GM06990 (cell line): ENCODE measurements at places on chromosomes 5 and 9.

GRCh38 chr9:9790216-9790872, 822.5 kb downstream of the PTPRD start:
- peak; percentile 1 for DNase-seq

DNA sequence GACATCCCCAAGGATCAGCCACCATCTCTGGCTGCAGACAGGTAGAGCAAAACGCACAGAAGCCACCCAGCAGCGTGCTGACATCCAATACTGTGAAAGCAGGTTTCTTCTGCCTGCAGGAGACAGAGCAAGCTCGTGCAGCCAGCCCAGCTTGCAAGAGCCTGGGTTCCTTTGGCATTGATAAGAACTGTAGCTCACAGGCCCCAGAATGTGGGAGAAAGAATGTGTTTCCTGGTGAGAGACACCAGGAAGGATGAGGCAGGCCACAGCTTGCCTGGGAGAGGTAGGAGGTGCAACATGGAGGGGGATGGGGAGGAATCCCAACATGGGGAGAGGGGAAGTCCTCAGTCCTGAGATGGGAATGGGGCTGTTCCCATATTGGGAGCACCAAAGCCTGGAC, 34.0 kb upstream of the ARAP3 start:
- DNase-seq = no peak

DNA sequence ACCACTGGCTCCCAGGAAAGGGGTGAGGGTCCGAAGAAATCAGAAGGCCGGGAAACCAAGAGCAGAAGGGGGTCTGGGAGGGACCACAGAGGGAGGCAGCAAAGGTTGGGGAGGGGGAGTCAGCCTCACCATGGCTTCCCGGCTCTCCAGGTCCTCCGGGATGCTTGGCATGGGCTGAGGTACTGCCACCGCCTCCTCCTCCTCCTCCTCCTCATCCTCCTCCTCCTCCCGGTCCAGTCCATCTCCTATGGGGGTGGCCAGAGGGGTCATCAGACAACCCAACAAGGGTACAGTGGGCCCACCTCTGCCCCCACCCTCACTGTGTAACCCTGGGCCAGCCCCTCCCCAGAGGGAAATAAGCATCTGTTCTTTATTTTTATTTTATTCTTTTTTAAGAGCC, 17.5 kb downstream of the GOLGA2 start:
- no peak for DNase-seq

- DNase-seq = no peak
These were observed 10.7 kb upstream of the STK32A start for GRCh38 chr5:147223948-147224791.

GRCh38 chr9:125842242-125842641, 95.1 kb downstream of the PBX3 start:
- DNase-seq = no peak

DNA sequence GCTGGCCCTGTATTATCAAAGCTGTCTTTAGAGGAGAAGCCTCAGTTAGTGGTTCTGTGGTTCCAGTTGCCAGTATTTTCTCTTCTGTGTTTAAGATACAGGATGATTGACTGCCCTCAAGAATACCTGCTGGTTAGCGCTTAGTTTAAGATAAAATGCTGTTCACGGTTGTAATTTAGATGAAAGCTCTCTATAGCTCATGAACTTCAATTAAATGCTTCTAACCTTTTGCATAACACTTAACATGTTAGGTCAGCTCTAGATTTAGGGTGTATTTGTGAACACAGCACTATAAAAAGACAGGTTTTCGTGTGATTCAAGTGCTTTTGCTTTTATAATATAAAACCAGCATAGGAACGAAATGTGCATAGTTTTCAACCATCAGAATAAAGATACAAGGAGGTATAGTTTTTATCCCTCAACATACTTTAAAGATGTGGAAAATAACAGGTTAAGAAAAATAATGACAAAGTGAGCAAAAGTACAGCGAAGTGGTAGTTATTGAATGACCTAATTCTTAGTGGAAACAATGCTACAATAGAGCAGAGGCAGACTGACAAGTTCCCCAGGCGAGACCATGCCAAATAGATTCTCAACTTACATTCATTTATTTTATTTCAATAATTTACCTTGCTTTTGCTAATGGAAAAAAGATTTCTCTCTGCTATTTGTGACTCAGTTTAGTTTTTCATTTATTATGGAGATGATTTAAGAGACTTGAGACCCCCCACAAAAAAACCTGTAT, 602.6 kb upstream of the DMAC1 start:
- no peak for DNase-seq

GRCh38 chr5:115450741-115451140, 93.8 kb downstream of the FEM1C start:
- no peak for DNase-seq

GRCh38 chr5:115507681-115508080, 36.9 kb downstream of the FEM1C start:
- no peak for DNase-seq
